A549 treated with CORT108297 at 1 μM for 4 hours (cell line): ENCODE measurements at places on chromosomes 12 and 14. TPM values are rescaled to one million over a fixed set of nuclear protein-coding genes. Genes with fewer than 3 reads are reported as not detected.

HOXC4 gene
- 2.2 to 4.3 TPM (median 3.6 TPM) in 5 replicates for total RNA-seq

GLI1 gene
- 7.4 to 12.6 TPM (median 10.1 TPM) in 5 replicates for total RNA-seq

GPRC5A gene
- 308 to 507 TPM (median 449 TPM) in 5 replicates for total RNA-seq

CD4 gene
- 0.03 TPM in 1 of 5 replicates, not detected in the others for total RNA-seq

RPGRIP1 gene
- 0.13 to 0.24 TPM (median 0.19 TPM) in 5 replicates for total RNA-seq

CLEC4C gene
- total RNA-seq, result not detected in 5 replicates

C1QL4 gene
- total RNA-seq, result 3.9 to 6.6 TPM (median 5.7 TPM) in 5 replicates

TEX52 gene
- not detected in 5 replicates for total RNA-seq

FAM90A1 gene
- total RNA-seq, result 0.03 to 0.10 TPM (median 0.07 TPM) in 5 replicates

APOF gene
- total RNA-seq, result not detected in 5 replicates

CRIP1 gene
- total RNA-seq, result 1,711 to 1,965 TPM (median 1,885 TPM) in 5 replicates

PTPRO gene
- 0.02 to 0.09 TPM (median 0.05 TPM) in 4 of 5 replicates, not detected in the other for total RNA-seq

SLC6A12 gene
- 0.51 to 1.1 TPM (median 0.69 TPM) in 5 replicates for total RNA-seq

GRIP1 gene
- total RNA-seq, result 2.2 to 5.4 TPM (median 3.5 TPM) in 5 replicates
